ENCODE measurements at places on chromosomes 2 and 18.

DNA sequence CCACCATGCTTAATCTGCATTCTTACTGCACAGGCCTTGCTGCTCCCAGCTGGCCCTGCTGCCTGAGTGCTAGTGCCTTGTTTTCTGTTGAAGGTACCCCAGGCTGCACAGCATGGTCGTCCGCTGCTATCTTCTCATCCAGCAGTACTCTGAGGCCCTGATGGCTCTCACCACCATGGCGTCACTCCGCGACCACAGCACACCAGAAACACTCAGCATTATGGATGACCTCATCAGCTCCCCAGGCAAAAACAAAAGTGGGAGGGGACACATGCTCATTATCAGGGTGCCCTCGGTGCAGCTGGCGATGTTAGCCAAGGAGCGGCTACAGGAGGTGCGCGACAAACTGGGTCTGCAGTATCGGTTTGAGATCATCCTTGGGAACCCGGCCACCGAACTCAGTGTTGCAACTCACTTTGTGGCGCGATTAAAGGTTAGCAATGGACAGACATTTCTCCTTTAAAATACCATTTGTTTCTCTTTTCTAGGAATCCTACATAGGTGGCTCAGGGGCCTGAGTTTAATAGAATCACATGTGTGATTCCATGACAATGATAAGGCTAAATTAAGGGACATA, 110.5 kb downstream of the ESCO1 start:
- DNase-seq: no peak

DNA sequence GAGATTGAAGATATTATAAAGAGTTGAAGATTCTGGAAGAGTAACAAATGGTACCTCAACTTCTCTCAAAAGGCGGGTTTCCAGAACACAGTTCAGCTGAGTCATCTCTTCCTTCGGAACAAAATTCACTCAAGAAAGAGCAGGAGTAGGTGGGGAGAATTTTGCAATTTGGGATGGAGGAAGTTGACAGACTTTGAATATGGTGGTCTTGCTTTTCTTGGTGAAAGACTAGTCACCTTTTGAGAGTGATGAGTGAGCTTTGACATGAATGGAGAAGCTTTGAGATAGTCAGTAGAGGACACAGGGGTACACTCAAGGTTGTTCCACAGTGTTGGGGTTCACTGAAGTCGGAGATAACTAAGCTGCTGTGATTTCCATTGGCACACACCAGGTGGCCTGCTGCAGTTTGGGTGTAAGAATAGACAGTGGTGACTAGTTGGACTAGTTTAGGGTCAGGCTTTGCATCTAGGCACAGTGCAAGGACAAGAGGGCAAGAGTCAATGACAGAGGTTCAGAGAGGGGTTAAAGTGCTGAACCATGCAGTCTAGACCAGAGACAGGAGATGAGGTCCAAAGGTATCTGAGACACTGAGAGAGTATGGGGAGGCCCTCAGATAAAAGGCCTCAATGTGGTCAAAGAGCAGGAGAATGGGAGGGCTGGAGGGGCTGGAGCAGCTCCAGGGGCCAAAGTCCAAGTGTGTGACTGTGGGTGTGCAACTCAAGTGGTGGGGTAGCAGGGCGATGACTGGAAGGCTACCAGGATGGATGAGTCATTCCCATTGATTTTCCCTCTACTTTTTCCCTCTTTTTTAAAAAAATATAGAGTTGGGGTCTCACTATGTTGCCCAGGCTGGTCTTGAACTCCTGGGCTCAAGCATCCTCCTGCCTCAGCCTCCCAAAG, 7.7 kb downstream of the CCL20 start:
- DNase-seq: no peak

- no peak for DNase-seq
Observed at GRCh38 chr2:118044103-118044716, 30.3 kb upstream of the CCDC93 start.

DNA sequence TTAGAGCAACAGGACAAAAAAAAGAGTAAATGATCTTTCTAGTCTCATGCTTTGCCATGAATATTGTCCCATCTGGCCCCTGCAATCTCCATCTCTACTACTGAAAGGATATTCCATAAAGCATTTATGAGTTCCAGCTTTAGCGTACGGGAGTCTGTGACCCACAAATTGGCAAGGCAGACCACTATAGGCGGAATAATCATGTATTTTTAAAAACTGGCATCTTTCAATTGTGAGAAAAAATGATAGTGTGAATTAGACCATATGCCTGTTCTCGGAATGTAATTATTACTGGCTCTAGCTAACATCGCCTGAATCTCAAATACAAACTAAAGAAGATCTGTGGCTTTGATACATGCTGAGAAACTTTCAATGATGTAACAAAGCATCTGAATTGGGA, 738.1 kb upstream of the NXPH2 start:
- DNase-seq: no peak

GRCh38 chr2:15189216-15189615, 371.9 kb downstream of the NBAS start:
- DNase-seq: no peak

DNA sequence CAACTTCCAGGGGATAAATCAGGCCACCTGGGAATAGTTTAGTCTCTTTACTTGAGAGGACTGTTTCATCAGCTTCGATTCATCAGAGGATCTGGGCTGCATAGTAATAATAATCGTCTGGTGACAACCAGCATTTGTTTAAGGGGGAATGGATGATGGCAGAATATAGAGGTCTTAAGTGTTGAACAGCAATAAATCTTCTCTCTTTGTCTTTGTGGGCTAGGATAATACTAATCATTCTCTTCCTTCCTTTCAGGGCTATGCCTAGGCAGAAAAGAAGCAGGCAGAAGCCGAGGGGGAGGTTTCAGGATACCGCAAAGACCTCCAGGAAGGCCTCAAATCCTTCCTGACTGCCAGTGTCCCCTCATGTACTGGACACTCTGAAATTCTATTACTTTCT, 150.4 kb upstream of the GAREM1 start:
- no peak for DNase-seq

GRCh38 chr18:33833842-33834241, 255.8 kb downstream of the ASXL3 start:
- DNase-seq: no peak

- DNase-seq: no peak
Observed at GRCh38 chr18:64017870-64018269, 48.0 kb downstream of the SERPINB8 start.

DNA sequence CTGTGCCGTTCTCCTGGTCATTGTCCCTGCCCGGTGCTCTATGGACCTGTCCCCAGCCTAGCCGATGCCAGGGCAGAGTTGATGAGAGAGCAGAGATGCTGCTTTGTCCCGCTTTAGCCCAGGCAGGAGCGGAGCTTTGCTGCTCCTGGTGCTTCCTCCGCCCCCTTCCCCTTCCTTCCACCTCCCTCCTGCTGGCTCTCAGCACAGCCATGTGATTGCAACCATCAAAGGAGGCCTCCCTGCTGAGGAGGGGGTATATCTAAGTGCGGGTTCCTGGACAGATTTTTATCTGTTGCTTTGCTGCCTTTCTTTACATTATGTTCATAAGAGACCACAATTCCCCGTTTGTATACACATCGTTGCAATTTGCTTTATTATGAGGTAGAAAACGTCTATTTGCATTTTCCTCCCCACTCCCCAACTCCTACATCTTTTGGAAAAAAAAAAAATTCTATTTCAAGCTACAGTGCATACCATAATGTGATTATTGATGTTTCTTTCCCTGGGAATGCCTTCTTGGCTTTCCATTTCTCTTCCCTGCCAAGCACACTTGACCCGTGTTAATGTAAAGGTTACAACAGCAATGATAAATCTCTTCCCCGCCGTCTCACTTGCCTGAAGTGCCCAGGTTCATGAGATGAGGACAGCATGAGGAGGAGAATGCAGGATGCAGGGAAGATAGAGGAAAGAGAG, 25.4 kb downstream of the ALPK2 start:
- DNase-seq: no peak

DNA sequence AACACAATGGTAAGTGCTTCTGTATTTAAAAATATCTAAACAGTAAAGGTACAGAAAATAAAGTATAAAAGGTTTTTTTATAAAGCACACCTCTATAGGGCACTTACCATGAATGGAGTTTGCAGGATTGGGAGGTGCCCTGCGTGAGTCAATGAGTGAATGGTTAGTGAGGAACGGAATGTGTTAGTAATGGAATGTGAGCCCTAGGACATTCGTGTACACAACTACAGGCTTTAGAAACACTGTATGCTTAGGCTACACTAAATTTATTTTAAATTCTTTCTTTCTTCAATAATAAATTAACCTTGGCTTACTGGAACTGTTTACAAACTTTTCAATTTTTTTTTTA, 337.9 kb upstream of the SLC39A10 start:
- DNase-seq: no peak

DNA sequence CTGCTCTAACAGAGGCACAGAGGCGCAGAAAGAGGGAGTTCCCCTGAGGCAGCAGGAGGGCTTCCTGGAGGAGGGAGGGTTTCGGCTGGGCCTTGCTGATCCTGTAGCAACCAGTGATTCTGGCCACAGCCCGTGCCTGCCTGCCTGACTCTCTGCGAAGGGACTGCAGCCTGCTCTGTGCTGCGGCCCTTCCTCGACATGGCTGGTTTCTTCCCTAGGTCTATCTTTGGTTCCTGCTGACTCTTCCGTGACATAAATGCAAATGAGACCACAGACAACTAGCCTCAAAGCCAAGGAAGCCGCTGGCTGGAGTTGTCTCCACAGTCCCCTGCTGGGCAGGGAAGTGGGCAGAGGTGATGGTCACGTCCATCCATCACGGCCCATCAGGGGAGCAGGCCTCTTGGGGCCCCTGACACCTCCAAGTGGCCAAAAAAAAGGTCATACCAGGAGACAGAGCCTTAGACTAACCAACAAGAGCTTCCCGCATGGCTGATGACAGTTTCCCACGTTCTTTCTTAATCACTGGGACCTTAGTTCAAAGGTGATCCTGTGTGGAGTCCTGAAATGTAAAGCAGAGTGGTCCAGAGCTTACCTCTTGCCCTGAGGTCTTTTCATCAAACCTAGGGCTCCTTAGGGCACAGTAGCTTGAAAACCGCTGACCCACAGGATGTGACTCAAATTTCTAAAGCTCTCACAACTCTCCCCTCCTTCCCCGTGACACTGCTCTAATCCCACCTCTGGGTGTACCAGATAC, 55.3 kb downstream of the HS1BP3 start:
- DNase-seq: no peak

GRCh38 chr2:185012643-185013042, 414.3 kb downstream of the ZNF804A start:
- no peak for DNase-seq

GRCh38 chr2:222305516-222306392, 7.0 kb upstream of the PAX3 start:
- DNase-seq: no peak

DNA sequence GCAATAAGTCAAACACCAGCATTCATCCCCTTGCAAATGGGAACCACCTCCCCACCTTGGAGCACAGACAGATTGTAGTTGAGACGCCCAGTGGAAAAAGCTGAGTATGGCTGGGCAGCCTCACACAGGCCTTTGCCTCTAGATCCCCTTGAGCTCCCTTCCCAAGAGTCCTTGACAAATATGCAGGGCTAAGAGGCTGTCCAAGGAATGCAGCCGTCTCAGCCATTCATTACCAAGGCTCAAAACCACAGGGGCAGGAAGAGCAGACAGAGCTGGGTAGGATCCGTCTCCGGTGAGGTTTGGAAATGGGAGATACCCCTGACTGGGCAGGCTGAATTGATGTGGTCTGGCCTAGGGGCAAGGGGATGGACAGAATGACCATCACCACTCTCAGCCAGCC, 557.1 kb downstream of the TNS1 start:
- DNase-seq: no peak

Data from NCI-H1930 (cell line).